ENCODE measurements at places on chromosomes 6 and 20.

DNA sequence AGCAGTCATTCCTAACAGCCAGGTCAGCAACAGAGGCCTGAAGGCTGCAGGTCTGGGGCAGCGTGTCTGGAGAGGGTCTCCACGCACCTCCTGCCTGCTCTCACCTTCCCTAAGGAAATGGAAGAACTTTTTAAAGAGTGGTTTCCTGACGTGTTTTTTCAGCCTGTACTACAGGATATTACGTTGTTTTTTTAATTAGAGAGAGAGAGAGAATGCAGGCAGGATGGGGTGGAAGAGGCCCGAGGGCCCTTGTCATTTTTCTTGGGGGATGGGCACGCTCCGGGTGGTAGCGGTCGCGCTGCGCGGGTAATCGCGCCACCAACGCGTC, 2.1 kb downstream of the DLL1 start:
- DNase-seq: no peak

- no peak for DNase-seq
Measured at GRCh38 chr6:133262804-133263203, 21.6 kb downstream of the EYA4 start.

GRCh38 chr6:15473741-15474161, 189.1 kb downstream of the DTNBP1 start:
- no peak for DNase-seq

DNA sequence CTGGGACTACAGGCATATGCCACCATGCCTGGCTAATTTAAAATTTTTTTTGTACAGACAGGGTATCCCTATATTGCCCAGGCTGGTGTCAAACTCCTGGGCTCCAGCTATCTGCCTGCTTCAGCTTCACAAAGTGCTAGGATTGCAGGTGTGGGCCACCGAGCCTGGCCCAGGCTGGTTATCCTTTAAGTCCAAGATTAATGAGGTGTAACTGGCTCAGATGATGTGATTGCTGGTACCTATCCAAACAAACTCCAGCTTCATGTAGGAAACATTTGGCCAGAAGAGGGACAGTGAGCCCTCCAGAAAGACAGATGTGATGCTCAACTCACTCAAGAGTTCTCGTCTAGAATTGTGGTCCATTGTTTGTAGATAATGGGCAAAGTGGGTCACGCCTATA, 9.2 kb upstream of the ZNF318 start:
- DNase-seq: no peak

DNA sequence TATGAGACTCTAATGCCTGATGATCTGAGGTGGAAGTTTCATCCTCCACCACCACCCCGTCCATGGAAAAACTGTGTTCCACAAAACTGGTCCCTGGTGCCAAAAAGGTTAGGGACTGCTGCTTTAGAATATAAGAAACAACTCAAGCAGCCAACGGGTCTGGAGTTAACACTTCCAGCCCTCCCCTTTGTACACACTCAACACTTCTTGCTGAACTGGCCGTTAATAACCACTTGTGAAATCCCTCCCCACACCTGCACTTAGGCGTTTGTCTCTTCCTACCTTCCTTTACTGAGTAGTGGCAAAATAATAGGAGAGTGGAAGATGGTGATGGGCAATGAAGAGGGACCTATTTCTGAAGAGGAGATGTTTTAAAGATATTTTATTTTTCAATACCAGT, 10.5 kb downstream of the SAYSD1 start:
- no peak for DNase-seq

GRCh38 chr20:36644706-36645095, 1.3 kb downstream of the SLA2 start:
- no peak for DNase-seq

GRCh38 chr20:50270569-50270968, 79.9 kb downstream of the CEBPB start:
- peak; percentile 67 for DNase-seq

- DNase-seq: peak; percentile 83
Measured at GRCh38 chr6:31737991-31738979, 1.5 kb upstream of the MSH5 start.

GRCh38 chr6:65646544-65646943, 60.5 kb downstream of the EYS start:
- DNase-seq: no peak

DNA sequence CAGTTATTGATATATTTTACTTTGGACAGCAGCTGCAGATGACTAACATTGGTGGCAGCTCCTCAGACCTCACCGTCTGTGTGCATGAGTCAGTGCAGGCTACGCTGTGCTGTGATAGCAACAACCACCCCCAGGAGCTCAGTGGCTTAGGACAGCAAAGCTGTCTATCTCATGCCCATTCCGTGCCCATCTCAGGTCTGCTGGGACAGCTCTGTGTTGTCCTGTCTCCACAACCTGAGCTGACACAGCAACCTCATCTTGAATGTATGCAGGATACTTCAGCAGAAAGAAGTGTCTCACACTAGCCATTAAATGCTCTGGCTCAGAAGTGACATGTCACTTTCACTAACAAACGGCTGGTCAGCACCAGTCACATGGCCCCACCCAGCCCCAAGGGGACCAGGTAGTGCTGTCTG, 47.7 kb downstream of the BANF2 start:
- DNase-seq: no peak

DNA sequence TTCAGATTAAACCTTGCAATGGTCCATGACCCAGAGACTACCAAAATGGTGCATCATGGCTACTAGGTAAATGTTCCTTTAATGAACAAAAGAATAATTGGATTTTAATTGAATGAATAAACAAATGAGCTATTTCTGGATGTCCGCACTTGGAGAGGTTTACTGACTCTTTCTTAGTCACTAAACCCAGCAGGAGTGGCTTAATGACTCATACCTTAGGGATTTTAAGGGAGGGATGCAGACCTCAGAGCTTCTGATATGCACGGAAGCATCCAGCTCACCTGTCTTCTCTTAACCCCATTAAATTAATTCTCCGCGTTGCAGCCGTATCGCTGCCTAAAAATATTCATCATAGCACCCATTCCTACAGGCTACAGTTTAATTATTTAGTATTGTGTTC, 970.0 kb upstream of the SLC35B3 start:
- DNase-seq: no peak

DNA sequence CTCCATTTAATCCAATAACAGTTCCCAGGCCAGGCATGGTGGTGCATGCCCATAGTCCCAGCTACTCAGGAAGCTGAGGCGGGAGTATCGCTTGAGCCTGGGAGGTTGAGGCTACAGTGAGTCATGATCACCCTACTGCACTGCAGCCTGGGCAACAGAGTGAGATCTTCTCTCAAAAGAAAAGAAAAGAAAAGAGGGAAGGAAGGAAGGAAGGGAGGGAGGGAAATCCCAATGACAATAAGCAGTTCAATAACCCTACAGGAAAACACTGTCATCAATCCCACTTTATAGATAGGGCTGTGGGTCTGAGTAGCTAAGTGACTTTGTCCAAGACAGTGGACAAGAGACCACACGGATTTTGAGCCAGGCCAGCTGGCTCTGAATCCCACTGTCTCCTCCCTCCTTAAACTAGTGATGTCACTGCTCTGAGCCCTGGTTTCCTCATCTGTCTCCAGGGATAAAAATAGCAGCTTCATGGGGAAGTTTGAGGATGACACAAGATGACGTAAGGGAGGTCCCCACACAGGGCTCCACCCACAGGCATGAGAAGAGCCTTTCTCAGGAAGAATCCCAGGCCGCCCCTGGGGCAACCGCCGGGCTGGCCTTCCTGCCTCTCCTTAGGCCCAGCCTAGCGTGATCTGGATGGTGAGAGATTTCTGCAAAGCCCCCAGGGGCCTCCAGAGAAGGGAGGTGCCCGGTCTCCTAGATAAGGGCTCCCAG, 7.2 kb upstream of the TRIB3 start:
- DNase-seq: peak; percentile 18

GRCh38 chr6:56093776-56094175, 153.6 kb downstream of the COL21A1 start:
- no peak for DNase-seq

All from CD4-positive, alpha-beta T cell treated with Interleukin-4 for 1 hour (primary cell).